Activated CD4-positive, alpha-beta T cell treated with anti-CD3 and anti-CD28 coated beads for 36 hours (primary cell): ENCODE measurements at places on chromosomes 3 and 15. TPM values are rescaled to one million over a fixed set of nuclear protein-coding genes. Genes with fewer than 3 reads are reported as not detected.

- H3K4me1 ChIP-seq: peaks cover 33% of the 10 kb centered on the region
- H3K36me3 ChIP-seq: peaks cover 5% of the 10 kb centered on the region
Measured at GRCh38 chr3:42805141-42805821, 991 bp upstream of the HIGD1A start.

- no peak overlapping the region for H3K27ac ChIP-seq
- H3K36me3 ChIP-seq: peaks cover 29% of the 10 kb centered on the region
- peaks cover 15% of the 10 kb centered on the region for H3K4me1 ChIP-seq
- H3K4me3 ChIP-seq: peak overlapping the region; percentile 97
Measured at GRCh38 chr15:64379216-64379960, 1.9 kb downstream of the PCLAF start.

DNA sequence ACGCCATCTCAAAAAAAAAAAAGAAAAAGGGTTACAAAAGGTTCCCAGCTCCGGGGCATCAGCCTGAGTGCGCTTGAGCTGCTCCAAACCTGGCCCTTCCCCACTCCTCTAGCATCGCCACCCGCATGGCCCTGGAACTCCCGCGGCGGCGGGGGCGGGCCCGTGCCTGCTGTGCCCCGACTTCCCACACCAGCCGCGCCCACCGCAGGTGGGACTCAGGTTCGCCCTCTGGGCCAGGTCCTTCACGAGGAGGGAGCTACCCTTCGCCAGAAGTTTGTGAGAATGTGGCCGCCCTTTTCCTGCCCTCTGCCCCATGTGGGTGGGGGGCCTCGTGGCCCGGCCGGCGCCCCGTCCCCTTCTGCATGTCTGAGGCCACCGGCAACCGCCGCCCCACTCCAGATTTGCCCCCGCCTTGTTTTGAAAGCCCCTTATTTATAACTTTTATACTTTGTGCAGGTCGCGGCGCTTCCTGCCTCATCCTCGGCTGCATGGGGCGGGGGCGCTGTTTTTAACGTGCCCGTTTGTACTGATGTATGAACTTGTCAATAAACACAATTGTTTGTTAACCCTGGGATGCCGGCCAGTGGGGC, 507 bp upstream of the JMJD7 start:
- H3K4me3 ChIP-seq: peak overlapping the region; percentile 80
- H3K4me1 ChIP-seq: peaks cover 33% of the 10 kb centered on the region
- H3K27me3 ChIP-seq: no peaks in the 10 kb centered on the region
- peaks cover 2% of the 10 kb centered on the region for H3K36me3 ChIP-seq

DNA sequence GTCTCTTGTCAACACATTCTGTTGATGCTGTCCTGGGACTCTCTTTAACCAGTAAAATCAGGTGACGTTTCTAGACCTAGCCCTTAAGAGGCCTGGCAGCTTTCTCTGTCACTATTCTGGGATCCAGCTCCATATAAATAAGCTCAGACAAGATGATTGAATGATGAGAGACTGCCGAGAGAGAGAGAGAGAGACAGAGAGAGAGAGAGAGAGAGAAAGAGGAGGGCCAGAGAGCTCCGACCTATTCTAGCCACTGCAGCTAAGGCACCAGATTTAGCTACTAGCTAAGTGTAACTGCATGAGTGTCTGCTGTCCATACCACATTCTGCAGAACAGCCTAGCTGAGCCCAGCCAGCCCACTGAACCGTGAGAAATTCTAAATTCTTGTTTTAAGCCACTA, 36.1 kb upstream of the CTXND1 start:
- H3K27me3 ChIP-seq: peaks cover 24% of the 10 kb centered on the region
- H3K4me1 ChIP-seq: peaks cover 4% of the 10 kb centered on the region
- no peak for DNase-seq
- no peak overlapping the region for H3K4me3 ChIP-seq

DNA sequence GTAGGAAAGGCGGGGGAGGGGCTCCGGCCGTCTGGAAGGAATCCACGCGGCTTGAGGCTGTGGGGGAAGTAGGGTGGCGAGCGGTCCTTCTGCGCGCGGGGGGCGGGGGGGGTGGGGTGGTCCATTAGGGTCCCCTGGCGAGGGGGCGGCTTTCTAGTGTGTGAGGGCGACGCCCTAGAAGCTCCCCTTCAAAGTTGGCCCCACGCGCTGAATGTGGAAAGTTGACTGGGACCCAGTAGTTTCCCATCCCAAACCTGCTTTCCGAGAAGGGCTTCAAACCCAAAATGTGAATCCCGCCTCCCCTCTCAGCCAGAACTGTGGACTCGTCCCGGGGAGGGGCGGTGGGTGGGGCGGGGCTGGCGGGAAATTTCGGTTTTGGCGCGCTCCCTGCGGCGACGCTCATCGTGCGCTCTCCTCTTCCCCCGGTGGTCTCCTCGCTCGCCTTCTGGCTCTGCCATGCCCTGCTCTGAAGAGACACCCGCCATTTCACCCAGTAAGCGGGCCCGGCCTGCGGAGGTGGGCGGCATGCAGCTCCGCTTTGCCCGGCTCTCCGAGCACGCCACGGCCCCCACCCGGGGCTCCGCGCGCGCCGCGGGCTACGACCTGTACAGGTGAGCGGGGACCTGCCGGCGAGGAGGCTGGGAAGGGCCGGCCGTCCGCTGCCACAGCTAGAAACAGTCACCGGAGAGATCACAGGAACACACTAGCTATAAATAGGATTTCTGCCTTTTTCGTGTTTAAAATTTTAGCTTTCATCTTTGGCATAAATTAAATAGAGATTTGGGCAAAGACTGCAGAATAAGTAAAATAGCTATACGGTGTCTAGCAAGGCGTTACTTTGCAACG, 790 bp downstream of the DUT start:
- H3K4me3 ChIP-seq: peak overlapping the region; percentile 82
- peak; percentile 88 for DNase-seq
- H3K36me3 ChIP-seq: peaks cover 57% of the 10 kb centered on the region
- H3K27ac ChIP-seq: peak overlapping the region; percentile 95
- H3K27me3 ChIP-seq: no peaks in the 10 kb centered on the region

Gene AGBL1
- 0.05 TPM for total RNA-seq

Gene LNP1
- total RNA-seq: 1.7 TPM

- no peak overlapping the region for H3K27ac ChIP-seq
- peaks cover 23% of the 10 kb centered on the region for H3K4me1 ChIP-seq
- no peak for DNase-seq
- H3K4me3 ChIP-seq: no peak overlapping the region
Measured at GRCh38 chr3:24151594-24151993, 206.5 kb downstream of the NR1D2 start.

GRCh38 chr3:112308151-112308911, 14.3 kb upstream of the SLC9C1 start:
- no peaks in the 10 kb centered on the region for H3K27me3 ChIP-seq
- DNase-seq: no peak
- H3K4me3 ChIP-seq: no peak overlapping the region

GRCh38 chr15:85129881-85130280, 148.2 kb downstream of the PDE8A start:
- H3K4me1 ChIP-seq: peaks cover 8% of the 10 kb centered on the region
- no peak overlapping the region for H3K27ac ChIP-seq
- H3K4me3 ChIP-seq: no peak overlapping the region
- H3K36me3 ChIP-seq: peaks cover 57% of the 10 kb centered on the region

Gene PTPN23
- 29.4 TPM for total RNA-seq

GRCh38 chr15:96089405-96090058, 241.0 kb upstream of the NR2F2 start:
- H3K36me3 ChIP-seq: no peaks in the 10 kb centered on the region
- no peak overlapping the region for H3K27ac ChIP-seq
- DNase-seq: no peak
- peaks cover 6% of the 10 kb centered on the region for H3K27me3 ChIP-seq

Gene TGM5
- not detected for total RNA-seq

DNA sequence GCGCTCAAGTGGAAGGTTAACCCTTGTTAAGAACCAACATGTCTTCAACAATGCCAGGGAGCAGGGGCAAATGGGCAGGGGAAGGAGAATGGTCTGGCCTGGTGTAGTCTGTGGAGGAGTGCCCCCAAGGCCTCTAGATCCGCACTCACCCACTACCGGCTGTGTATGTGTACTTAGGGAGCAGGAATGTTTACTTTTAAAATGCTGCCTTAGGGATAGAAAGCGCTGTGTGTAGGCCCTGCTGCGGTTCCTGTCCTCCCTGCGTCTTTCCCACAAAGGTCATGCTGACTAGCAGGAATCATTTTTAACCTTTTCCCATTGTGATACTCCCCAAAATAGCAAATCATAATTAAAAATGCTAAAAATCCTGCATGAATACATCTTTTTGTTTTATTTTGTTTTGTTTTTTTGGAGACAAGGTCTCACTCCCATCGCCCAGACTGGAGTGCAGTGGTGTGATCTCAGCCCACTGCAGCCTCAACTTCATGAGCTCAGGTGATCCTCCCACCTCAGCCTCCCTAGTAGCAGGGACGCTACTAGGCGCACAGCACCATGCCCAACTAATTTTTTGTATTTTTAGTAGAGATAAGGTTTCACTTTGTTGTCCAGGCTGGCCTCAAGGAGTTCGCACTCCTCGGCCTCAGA, 35.9 kb upstream of the CEMIP start:
- no peak overlapping the region for H3K4me3 ChIP-seq
- no peak for DNase-seq
- no peaks in the 10 kb centered on the region for H3K27me3 ChIP-seq
- H3K36me3 ChIP-seq: no peaks in the 10 kb centered on the region
- no peaks in the 10 kb centered on the region for H3K4me1 ChIP-seq

- no peak for DNase-seq
- H3K27ac ChIP-seq: no peak overlapping the region
- no peaks in the 10 kb centered on the region for H3K36me3 ChIP-seq
- no peak overlapping the region for H3K4me3 ChIP-seq
- H3K4me1 ChIP-seq: no peaks in the 10 kb centered on the region
- no peaks in the 10 kb centered on the region for H3K27me3 ChIP-seq
Measured at GRCh38 chr3:147509448-147509847, 100.3 kb downstream of the ZIC1 start.
